ENCODE measurements at places on chromosomes 11 and 22.

DNA sequence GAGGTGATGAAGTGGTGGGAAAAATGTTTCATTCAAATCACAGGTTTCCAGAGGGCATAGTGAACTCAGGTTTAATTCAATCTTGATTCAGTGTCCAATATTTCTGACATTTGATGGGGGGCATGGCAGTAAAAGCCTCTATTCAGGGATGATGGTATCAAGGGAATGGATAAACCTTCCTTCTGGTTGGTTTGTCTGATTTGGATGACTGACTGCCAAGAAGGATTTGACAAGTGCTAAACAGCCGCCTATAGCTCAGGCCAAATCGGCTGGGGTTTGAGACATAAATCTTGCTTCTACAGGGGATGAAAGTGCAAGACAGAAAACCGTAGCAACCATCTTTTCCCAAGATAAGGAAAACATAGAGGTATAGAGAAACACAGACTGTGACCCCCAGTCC lies 121.8 kb upstream of the C11orf87 start:
- DNase-seq = no peak

GRCh38 chr22:22914726-22915669 lies 27.4 kb downstream of the IGLL5 start:
- no peak for DNase-seq

GRCh38 chr11:30635401-30635989 lies 49.3 kb upstream of the MPPED2 start:
- DNase-seq = no peak

- DNase-seq = no peak
These were observed 878.5 kb upstream of the LRRC4C start for GRCh38 chr11:42337786-42338455.

DNA sequence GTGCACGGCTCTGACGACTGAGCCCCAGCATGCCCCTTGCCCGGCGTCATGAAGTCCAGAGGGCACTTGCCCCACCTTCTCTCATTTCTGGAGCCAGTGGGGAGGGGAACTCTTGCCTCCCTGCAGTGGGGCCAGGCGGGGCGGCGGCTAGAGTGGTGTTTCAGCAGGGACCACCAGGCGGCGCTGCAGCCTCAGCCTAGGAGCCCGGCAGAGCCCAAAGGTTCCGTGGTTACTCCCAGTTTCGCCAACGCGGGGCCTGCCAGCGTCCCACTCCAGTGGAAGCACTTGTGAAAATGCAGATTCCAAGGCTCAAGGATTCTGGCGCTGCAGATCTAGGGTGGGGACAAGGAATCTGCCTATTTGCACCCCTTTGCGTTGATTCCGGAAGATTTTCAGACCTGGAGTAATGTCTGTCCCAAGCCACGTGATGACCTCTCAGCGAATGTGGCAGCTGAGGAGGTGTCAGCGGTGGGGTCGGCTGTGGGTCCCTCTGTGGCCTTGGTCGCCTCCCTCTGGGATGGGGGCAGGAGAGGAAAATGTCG lies 55.7 kb downstream of the CD82 start:
- no peak for DNase-seq

GRCh38 chr11:60960405-60960804 lies 8.4 kb upstream of the SLC15A3 start:
- DNase-seq = no peak

DNA sequence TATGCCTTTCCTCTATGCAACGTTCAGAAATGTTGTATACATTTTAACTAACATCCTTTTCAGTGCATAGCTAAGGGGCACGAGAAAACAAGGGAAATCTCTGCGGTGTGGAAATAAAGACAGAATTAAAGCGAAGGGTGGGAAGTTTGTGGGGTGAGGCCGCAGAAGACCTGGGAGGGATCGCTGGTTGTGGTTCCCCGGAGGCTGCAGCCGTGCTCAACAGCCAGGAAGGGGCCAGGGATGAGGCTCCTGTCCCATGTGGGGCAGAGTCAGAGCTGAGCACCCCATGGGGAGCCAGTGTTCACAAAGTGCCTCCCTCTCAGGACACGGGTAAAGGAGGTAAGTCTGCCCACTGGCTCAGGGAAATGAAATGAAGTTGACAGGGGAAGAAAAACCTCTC lies 67.5 kb downstream of the MYEOV start:
- DNase-seq = no peak

GRCh38 chr22:22368516-22368915 lies 123.9 kb downstream of the VPREB1 start:
- DNase-seq = no peak

DNA sequence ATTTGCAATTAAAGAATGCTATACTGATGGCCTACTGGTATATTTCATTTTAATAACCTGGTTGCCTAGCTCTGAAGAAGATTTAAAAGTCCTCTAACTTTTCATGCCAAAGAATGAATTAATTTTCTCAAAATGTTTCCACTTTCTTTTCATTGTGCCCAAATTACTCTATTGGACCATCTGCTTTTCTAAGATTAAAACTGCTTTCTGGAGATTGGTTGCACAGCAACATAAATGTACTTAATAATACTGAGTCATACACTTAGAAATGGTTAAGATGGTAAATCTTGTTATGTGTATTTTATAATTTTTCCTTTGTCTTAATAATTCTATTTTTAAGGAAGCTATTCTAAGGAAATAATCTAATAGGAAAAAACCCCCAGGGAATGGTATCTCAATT lies 150.2 kb downstream of the SWAP70 start:
- no peak for DNase-seq

DNA sequence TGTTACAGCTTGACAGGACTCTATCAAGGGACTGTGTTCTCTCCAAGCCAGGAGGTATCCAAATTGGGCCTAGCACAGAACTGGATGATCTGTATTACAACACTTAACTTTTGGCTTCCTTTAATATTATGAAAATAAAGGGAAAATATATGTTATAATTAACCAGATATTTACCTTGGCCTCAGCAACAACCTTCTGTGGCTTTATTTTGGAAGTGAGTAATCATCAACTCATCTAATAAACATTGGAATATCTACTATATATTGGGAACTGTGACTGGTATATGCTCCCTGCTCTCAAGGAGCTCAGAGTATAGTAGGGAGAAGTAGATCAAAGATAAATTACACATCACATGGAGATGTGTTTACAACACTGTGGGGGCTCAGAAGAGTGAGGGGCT lies 352.2 kb downstream of the METTL15 start:
- no peak for DNase-seq

DNA sequence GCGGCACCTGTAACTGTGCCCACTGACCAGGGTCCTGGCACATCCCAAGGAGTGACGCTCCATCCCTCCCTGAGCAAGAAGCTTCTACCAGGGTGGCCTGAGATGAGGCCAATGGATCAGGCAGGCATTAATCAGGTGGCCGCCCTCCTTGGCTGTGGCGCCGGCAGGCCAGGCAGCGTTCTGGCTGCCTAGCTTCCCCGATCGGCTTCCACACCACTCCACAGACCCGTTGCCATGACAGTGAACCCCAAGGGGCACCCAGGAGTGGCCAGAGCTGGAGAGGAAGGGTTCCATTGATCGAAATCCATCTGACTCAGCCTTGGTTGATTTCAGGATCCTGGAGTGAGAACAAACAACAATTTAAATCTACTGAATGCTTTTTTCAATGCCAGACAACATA lies 20.5 kb downstream of the LRRC55 start:
- DNase-seq = no peak

DNA sequence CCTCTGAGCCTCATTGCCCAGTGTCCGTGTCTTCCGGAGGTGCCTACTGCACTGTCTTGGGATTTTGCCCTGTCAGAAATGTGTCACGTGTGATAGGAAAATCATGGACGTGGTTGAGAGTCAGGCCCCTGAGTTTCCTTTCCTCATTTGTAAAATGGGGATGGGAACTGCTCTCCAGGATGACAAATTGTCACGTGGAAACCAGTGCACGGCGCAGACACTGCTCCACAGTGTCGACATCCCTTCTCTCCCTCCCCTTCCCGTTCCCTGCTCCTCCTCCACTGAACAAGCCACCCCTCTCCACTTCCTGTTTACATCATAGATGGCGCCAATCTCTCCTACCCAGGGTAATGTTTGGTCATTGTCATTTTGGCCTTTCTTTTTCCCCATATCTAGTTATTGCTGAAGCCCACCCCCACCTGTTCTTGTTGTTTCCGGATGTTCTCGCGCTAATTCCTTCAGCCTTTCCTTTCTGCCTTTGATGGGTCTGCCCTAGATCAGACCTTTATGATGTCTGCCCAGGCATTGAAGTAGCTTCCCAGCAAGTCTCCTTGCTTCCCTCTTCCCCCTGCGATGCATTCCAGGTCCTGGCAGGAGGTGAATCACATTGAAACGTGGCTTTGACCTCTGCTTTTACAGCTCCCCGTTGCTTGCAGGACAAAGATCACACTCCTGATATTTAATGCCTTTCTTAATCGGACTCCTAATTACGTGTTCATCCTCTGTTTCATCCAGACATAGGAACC lies 91.8 kb downstream of the TBC1D22A start:
- DNase-seq = no peak

DNA sequence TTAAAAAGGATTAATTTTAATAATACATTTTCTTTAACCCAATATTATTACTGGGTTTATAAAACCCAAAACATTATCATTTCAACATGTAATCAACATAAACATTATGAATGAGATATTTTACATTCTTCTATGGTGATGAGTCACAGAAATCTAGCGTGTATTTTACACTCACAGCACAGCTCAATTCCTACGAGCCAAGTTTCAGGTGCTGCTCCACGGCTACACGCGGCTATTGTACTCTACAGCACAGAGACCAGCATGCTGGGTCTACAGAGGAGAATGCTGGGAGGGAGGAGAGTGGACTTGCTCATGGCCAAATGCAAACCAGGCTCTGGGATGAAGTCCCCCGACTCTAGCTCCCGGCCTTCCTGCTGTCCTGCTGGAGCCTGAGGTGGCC lies 72.0 kb upstream of the LMO1 start:
- no peak for DNase-seq

GRCh38 chr11:59865031-59865430 lies 1.3 kb downstream of the TCN1 start:
- no peak for DNase-seq

- peak; percentile 25 for DNase-seq
These were observed 13.5 kb upstream of the DTX4 start for GRCh38 chr11:59158206-59159068.

DNA sequence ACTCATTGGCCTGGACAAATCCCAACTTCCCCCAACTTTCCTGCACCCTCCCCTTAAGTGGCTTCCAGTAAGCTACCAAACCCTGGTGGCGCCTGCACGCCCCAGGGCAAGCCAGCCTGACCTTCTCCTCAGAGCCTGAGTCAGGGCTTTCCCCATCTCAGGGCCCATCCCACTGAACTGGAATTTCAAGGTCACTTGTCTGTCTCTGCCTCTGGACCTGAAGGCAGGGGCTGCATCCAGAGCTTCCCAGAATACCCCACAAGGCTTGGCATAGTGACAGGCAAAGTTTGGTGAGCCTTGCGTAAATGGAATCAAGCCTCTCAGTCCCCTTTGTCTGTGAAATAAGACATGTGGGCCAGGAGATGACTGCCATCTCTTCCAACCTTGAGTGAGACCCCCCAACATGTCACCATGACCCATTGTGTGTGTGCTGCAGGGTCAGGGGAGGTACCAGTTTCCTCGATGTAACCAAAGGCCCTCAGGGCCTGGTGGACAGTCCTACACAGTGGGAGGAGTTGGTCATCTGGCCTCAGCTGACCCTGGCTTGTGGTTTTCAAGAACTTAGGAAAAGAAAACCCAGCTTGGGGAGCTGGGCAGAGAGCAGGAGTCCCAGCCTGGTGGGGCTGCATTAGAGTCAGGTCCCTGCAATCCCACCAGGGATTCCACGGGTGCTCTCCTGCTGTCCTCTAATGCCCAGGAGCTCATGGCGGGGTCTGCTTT lies 8.9 kb downstream of the ALX4 start:
- peak; percentile 18 for DNase-seq

DNA sequence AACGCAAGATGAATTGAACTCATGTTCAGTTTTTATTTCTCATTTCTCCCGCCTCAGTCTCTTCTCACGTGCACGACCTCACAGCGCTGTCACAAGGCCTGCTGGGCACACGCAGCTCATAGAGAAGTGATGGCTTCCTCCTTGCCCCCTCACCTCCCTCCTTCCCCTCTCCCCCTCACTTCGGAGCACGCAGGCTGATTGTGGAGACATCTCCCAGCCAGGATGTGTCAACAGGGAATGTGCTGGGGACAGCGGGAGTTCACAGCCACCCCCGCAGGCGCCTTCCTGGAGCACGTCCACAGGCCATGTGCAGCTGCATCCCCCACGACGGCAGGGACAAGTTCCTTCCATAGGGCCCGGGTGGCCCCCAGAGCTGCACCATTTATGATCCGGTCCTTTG lies 29.1 kb upstream of the KRTAP5-6 start:
- no peak for DNase-seq

DNA sequence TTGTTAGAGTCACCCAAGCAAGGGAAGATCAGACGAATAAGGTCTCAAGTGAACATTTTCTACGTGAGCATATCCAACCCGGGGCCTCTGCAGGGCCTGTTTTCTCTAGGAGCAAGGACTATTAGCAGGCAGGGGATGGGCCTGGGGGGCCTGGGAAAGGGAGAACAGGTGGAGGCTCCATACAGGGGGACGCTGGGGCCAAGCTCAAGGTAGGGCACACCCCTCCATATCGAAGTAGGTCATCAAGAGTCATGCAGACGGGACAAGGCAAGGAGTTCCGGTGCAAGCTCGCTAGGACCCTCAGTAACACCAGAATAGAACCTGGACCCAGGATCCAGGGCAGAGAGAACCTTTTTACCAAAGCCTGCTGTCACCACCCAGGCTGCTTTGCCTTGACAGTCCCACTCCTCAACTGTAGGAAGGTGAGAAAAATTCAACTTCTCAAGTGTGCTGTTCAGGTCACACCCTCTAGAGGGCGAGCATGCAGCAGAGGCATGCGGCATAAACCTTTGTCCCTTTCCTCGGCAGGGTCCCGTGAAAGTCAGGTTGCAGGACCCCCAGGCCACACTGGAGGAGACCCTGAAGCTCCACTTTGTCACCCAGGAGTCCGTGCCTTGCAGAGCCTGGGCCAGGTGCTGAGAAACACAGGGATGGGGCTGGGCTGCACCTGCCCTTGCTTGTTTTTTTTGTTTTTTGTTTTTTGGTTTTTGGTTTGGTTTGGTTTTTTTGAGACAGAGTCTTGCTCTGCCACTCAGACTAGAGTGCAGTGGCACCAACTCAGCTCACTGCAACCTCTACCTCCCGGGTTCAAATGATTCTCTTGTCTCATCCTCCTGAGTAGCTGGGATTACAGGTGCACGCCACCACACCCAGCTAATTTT lies 8.6 kb upstream of the APOBEC3B start:
- DNase-seq = no peak

DNA sequence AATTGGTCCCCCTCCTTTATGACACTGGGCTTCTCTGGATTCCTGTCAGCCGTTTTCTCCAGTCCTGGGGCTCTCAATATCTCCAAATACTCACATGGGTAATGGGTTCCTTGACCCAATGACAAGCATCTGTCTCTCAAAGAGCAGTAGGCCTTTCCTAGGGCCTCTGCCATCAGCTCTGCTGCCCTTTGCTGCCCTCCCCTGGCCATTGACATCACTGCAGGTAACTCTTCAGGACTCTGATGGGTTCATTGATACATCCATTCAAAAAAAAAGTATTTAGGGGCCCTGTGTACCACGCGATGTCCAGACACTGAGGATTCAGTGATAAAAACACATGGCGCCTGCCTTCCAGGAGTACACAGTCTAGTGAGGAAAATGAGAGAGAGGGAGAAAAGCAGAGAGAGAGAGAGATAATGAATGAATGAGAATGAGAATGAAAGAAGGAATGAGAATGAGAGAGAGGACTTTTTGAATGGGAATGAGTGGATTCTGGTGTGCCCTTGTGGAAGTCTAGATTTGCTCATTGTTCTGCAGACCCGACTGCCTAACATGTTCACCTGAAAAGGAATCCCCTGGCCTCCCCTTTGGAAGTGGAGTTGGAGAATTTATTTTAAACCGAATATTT lies 42.6 kb upstream of the OLFML1 start:
- DNase-seq = no peak

Data from AG09309 (cell line).